ENCODE measurements at places on chromosomes 6 and 20.
A peak's percentile ranks its signal among the peaks of the same experiment; 100 is the strongest.

DNA sequence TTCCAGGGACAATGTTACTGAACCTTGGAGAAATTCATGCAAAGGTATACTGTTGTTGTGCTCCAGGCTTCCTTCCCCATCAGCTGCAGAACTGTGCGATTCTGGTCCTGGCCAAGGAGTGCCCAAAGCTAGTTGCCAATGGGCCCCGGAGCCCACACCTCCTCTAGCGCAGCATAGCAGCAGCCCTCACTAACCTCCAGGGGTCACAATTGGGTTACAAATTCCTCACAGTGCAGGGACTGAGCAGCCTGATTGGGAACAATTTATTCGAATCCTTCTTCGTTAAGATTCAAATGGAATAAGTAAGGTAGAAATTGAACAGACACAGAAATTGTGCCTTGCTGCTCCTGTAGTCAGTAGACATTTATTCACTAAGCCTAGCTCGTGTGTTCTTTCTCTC, 284.9 kb downstream of the PRKN start:
- DNase-seq = no peak

- DNase-seq = no peak
Observed at GRCh38 chr6:40953486-40953885, 85.5 kb downstream of the UNC5CL start.

- DNase-seq = no peak
Observed at GRCh38 chr6:149895048-149895590, 2.8 kb downstream of the RAET1E start.

GRCh38 chr20:5261763-5262162, 55.0 kb downstream of the PROKR2 start:
- no peak for DNase-seq

- DNase-seq = no peak
Observed at GRCh38 chr20:11092151-11092550, 418.4 kb upstream of the JAG1 start.

GRCh38 chr6:88157106-88157505, 9.0 kb downstream of the CNR1 start:
- DNase-seq = no peak

DNA sequence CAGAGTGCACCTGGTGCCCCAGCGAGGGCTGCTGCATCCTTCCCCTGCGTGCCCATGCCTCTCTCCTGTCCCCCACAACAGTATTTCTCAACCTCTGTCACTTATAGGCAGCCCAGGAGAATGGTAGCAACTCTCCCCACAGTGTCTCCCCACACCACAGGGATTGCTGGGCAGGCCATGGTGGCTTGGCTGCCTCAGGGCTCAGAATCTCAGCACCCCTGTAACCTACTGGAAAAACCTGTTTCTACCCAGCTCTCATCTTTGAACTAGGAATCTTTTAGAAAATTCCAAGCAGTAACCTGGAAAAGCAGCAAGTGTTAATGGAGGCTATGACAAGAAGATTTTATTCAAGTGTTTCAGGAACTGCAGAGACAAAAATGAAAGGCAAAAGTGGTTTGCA, 38.0 kb downstream of the CD164 start:
- no peak for DNase-seq

DNA sequence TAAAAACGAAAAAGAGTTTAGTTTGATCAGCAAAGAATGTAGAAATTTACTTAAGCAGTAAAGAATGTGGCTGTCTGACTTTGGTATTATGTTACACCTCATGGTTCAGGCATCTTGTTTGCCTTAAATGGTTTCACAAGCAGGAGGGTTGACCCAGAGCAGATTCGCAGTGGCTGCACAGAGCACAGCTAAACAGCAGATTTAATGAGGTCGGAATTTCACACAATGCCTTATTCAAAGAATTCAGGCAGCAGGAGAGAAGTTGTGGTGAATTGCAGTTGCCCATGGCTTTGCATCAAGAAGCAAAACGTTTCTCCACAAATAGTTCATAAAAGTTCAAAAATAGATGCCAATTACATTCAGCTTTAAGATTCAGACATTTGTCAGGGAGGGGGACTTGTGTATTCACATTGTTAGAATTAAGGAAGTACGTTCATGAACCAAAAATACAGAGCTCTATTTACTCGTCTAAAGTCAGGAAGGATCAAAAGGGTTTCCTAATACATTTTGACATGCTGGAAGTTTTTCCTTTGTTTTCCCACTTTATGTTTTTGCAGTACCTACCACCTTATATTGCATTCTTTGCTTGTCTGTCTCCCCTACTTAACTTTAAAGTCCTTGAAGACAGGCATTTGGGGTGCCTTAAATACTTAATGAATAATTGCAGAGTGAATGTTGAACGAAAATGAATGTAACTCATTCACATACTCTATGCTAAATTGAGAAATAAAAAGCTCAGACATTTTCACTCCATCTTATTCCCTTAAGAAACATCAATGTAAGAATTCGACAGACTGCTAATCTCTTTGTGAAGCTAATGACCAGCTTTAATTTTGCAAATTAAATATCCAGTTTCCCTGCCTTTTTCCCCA, 1163.6 kb upstream of the CITED2 start:
- DNase-seq = peak; percentile 55

- no peak for DNase-seq
Observed at GRCh38 chr6:49556429-49556837, 6.0 kb downstream of the C6orf141 start.

GRCh38 chr20:31392836-31393235, 2.4 kb upstream of the DEFB119 start:
- no peak for DNase-seq

DNA sequence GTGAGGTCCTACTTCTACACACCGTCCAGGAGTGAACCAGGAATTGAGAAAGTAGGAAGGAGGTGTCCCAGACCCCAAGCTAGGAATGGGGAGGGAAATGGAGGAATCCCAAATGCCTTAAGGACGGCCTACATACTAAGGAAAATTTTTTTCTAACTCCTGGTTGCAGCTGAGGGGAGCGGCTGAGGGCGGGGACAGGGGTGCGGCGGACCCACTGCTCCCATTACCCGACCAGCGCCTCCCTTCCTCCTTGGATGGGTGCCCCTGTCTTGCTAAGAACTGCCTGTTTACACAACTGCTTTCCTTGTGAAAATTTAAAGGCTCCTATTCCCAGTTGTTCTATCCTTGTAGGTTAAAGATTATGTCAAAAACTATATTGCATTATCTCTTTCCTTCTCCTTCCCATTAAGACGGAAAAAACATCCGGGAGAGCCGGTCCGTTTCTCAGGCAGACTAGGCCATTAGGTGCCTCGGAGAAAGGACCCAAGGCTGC, 699 bp upstream of the HSPA1B start:
- DNase-seq = no peak

DNA sequence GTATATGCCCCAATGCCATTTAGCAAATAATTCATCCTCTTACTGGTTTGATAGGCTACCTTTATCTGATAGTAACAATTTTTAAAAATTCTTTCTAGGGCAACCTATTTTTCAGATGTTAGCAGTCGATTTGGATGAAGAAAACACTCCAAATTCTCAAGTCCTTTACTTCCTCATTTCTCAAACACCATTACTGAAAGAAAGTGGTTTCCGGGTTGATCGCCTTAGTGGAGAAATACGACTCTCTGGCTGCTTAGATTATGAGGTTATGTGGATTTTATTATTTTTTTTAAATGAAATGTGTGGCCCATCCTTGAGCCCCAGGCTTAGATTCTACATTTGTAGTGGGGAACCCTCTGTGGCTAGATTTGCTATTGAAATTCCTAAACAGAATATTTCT, 26.3 kb downstream of the CDH26 start:
- no peak for DNase-seq

DNA sequence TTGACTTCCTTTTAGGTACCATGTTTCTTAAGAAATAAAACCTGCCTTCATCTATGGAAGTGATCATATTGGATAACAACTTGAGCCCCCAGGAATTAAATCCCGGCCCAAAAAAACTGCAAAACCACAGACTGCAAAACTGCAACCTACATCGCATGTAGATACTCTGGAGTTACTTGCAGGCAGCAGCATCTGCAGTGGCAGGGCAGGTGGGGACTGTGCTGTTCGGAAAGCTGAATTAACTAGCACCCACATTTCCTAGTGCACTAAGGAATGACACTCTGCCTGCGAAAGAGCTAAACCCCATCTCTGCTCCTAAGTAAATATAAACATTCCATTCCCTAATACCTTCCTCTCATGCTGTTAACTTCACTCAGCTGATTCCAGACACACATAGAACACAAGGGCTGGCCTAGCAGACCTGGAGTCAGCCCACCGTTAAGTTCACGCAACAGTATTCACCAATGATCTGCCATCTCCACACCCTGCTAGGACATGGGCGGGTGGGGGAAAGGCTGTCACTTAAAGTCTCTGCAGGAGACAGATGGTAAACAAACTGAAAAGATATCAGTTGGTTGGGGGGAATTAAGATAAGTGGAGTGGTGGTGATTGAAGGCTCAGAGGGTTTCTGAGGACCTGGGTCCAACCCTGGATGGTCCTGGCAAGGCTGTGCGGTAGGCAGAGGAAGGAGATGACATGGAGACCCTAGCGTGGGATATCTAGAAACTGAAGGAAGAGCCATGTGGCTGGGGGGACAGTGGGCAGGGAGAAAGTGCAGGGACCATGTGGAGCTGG, 128.4 kb downstream of the SYCP2 start:
- no peak for DNase-seq

DNA sequence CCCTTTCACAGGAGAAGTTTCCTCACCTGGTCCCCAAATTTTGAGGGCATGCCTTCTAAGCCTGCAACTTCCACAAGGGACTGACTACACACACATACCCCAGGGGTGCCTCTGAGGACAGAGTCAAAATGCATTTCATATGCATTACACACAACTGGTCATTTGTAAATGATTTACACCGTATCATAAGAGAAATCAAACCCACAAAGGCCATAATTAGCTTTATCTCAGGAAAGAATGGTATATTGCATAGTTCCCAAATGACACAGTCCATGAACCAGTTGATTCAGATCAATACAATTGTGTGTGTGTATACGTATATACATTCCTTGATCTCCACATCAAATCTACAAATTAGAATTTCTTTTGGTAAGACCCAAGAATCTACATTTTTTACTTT, 203.3 kb upstream of the PRDM1 start:
- DNase-seq = no peak

GRCh38 chr20:35311409-35311808, 19.2 kb upstream of the FAM83C start:
- DNase-seq = no peak

DNA sequence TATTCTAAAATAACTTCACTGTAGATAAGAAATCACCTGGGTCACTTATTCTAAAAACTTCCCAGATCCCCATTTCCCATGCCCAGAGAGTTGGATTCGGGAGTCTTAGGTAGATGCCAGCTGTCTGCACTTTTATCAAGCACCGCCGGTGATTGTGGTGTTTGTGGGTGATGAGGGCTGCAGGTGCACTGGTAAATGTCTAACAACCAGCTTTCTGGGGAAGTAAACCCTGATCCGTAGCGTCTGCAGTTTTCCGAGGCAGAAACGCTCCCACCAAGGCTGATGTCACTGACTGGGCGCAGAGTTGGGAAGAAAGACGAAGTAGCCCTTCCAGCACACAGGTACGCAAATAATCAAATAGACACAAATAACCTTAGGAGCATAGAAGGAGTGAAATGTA, 152.2 kb upstream of the KCNG1 start:
- DNase-seq = no peak

- no peak for DNase-seq
Observed at GRCh38 chr20:33697129-33697528, 10.9 kb upstream of the E2F1 start.

GRCh38 chr20:36465109-36466080, 75.9 kb upstream of the MYL9 start:
- DNase-seq = peak; percentile 38

DNA sequence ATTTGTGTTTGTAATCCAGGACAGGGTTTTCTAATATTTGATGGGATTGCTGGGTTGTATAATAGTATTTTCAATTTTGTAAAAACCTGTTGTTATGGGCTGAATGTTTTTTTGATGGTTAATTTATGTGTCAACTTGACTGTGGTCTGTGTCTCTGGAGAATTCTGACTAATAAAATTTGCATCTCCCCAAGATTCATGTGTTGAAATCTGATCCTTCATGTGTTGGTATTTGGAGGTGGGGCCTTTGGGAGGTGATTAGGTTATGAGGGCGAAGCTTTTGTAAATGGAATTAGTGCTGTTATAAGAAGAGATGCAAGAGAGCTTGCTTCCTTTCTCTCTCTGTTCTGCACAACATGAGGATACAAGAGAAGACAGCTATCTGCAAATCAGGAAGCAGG, 48.7 kb upstream of the SAMD5 start:
- no peak for DNase-seq

DNA sequence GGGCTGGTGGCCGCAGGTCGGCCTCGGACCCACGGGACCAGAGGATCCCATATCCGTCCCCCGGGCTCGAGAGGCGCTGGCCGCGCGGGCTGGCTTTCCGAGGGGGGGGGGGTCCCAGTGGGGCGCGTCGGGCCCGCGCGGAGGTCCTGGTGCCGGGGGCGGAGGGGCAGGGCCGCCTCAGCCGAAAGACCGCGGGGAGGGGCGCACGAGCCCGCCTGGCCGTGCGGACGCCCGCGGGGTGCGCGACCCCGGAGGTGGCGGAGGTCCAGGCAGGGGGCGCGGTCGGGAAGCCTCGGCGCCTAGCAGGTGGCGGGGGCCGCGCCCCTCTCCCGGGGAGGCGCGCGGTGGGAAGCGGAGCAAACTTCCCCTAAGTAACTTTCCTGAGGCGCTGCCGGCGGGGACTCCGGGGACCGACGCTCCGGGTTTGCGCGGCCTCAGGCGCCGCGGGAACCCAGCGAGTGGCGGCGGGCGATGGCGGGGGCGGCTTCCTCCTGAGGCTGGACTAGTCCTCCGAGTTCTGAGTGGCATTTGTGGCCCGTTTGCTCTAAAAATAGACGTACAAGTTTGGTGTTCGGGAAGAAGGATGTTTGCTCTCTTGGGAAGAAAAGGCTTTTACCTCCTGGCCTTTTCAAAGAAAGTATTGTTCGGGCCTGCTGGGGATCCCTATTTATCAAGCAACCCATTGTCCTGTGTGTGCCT, 26.5 kb upstream of the BTBD3 start:
- no peak for DNase-seq

DNA sequence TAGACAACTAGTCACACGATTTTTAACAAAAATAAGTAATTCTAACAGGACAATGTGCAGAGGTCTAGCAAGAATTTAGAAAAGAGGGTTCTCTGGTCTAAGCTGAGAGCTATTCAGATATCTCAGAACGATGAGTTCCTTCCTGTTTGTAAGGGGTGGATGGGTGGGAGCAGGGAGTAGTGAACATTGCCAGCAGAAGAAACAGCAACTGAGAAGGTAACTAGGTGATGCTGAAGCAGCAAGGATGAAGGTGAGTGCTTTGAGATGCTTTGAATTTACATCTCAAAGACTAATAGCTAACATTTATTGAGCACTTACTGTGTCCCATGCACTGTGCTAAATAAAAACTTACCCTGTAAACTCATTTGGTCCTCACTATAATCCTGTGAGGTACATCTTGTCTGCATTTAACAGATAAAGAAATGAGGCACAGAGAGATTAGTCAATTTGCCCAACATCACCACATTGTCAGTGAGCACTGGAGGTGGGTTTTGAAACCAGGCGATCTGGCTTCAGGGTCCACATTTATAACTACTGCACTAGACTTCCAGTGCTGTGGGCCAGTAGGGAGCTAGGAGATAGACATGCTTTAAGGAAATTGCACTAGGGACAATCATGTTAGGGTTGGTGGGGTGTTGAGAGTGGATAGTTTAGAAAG, 15.7 kb downstream of the BRD2 start:
- no peak for DNase-seq

- DNase-seq = no peak
Observed at GRCh38 chr6:52435345-52435744, 15.2 kb downstream of the EFHC1 start.
